Stimulated activated CD4-positive, alpha-beta T cell treated with anti-CD3 and anti-CD28 coated beads, Interleukin-1b, Interleukin-23, amount 100 ng/mL, for 1 hour (primary cell): ENCODE measurements at places on chromosomes 5 and 9.

GRCh38 chr9:130692321-130692720 lies 1.3 kb upstream of the EXOSC2 start:
- no peak for DNase-seq

GRCh38 chr5:142600611-142601358 lies 85.1 kb downstream of the FGF1 start:
- no peak for DNase-seq

GRCh38 chr9:135056541-135056940 lies 30.9 kb upstream of the OLFM1 start:
- DNase-seq: no peak

DNA sequence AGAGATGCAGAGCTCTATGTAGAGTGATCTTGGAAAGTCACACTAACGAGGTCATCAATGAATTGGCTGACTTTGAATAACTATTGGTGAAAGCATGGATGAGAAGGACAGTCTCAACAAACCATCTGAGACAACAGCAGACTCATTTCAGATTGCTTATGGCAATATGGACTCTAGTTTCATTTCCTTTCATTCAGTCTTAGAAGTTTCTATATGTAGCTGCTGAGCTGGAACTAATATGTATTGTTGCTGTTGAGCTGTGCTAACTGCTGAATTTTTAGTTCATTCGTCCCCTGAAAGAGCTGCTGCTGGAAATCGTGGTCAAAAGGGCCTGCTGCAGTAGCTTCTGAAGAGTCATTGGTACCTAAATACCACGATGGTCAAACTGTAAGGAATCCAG lies 31.3 kb downstream of the TNFSF15 start:
- DNase-seq: no peak

DNA sequence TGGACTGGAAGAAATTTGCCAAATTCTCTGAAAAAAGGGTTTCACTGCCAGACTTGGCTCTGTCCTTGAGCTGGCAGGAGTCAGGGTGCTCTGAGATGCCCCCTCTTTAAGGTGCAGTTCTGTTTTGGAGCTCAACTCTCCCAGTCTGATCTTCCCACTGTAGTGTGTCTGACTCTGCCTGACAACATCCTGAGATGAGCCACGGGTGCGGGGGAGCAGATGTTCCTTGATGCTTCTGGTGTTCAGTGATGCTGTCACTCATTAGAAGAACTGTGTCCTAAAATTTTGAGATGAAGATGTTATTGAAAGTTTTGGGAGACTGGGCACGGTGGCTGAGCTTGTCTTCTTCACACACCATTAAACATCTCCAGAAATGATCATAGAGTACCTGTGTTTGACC lies 78.2 kb downstream of the BASP1 start:
- no peak for DNase-seq

- no peak for DNase-seq
Measured at GRCh38 chr9:136645352-136645902, 17.3 kb upstream of the EGFL7 start.

- DNase-seq: no peak
Measured at GRCh38 chr9:114132550-114132918, 22.8 kb upstream of the COL27A1 start.

DNA sequence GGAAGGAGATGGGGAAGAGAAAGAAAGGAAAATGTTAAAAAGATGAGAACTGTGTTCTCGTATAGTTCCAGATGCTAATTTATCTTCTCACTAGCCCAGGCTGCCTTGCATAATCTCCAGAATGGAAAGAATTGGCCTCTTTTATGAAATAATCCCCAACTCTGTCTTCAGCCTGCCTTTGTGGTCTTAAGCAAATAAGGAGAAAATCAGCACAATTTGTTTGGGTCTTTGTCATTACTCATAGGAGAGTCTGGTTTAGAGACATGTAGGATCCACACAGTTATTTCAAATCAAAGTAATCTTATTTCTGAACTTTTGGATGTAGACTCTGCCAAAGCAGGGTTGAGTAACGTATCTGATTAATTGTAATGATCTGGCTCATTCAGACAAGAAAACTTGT lies 50.7 kb upstream of the CAMK4 start:
- no peak for DNase-seq
